ENCODE measurements at places on chromosomes 5 and 9.

DNA sequence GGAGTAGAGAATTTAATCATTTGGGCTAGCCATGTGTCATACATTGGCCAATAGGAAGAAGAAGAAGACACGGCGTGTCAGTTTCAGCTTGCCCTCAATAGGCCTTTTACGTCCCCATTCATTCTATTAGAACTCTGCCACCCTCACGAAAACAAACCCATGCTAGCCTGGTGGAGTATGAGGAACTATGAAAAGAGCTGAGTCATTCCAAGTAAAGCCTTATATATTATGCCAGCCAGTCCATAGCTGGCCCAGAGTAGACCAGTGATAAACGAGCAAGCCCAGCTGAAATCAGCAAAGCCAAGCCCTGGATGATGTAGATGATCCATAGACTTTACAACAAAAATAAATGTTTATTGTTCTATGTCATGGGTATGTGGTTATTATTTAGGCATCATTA is 895.1 kb downstream of the TLE1 start:
- no peak for DNase-seq

- DNase-seq = no peak
Observed at GRCh38 chr5:37601163-37601562, 222.0 kb downstream of the WDR70 start.

GRCh38 chr9:131410044-131410491 is 16.2 kb downstream of the PRRC2B start:
- no peak for DNase-seq

DNA sequence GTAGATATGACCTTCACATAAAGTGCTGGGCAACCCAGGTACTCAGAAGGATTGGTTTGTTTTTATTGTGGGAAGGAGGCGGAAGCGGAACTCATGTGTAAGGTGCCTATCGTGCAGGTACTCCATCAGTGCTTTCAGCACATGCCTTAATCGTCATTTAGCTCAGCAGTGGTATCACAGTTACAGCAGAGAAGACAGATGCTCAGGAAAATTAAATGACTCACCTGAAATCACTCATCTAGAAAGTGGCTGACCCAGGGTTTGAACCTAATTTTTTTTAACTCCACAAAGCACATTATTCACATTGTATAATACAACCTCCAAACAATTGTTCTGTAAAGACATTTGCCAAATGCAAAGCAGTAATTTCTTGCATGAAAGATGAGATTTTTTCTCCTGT is 2.2 kb downstream of the C5orf46 start:
- DNase-seq = no peak

DNA sequence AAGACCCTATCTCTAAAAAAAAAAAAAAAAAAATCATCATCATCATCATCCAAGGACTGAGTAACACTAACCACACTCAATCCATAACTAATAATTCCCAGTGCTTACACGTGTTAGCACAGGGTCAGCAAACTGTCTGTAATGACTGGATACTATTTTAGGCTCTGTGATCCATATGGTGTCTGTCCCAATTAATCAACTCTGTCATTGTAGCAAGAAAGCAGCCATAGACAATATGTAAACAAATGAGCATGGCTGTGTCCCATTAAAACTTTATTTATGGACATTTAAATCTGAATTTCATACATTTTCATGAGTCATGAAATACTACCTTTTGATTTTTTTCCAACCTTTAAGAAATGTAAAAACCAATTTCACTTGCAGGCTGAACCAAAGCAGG is 148.4 kb downstream of the SIL1 start:
- no peak for DNase-seq

DNA sequence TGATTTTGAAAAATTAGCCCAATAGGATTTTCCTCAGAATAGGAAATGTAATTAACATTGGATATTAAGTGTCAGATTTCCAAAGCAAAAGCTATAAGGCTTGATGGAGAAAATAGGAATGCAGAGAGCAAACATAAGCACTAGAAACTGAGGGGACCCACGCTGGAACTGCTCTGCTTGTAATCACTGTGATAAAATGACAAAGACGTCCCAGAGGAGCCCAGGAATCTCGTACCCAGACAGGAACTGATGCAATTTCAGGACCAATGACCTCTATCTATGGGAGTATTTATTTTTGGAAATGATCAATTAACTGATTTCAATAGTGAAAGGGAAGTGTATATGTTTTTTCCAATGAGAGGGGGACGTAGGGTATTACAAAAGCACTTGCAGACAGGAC is 714.5 kb upstream of the WWC1 start:
- DNase-seq = no peak

DNA sequence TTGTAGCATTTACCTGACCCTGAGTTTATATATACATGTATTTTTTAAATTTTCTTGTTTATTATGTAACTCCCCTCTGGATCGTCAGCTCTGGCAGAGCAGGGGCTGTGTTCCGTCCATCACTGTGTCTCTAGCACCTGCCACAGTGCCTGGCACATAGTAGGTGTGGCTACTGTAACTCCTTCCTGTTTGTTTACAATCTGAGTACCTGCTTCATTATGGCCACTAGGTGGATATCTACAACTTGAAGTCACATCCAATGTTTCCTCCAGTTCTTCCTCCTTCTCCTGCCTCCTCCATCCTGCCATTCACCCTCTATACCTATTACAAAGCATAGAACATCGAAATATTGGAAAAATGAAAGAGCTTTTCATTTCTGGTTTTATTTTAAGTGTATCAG is 14.2 kb upstream of the PPP1R2B start:
- DNase-seq = peak; percentile 18

- DNase-seq = no peak
Observed at GRCh38 chr9:122948313-122948712, 7.5 kb downstream of the RABGAP1 start.

DNA sequence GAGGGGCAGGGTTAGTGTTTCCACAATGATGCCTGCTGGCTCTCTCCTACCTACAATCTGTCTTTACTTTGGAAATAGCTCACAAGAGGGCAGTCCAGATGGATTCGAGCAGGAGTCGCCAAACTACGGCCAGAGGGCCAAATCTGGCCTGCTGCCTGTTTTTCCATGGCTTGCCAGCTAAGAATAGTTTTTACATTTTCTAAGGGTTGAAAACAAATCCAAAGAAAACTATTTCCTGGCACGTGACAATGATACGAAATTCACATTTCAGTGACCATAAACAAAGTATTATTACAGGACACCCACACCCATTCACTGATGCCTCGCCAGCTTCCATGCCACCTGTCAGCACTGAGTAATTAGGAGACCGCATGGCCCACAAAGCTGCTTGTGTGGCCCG is 162.9 kb upstream of the WWC1 start:
- DNase-seq = no peak

DNA sequence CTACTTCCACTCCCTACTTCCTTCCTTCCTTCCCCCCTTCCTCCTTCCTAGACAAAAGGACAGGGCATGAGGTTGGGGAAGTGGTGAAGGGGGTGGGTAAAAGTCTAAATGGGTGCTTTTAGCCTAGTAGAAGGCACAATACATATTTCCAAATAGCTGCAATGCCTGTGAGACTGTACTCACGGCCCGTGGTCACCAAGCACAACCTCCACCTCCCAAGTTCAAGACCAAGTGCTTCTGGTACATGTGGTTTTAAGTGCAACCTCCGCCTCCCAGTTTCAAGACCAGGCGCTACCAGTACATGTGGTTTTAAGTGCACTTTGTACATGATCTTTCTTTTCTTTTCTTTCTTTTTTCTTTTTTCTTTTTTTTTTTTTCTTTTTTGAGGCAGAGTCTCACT is 14.5 kb upstream of the NTNG2 start:
- DNase-seq = no peak

- no peak for DNase-seq
Observed at GRCh38 chr5:56108246-56108645, 113.5 kb upstream of the IL6ST start.

DNA sequence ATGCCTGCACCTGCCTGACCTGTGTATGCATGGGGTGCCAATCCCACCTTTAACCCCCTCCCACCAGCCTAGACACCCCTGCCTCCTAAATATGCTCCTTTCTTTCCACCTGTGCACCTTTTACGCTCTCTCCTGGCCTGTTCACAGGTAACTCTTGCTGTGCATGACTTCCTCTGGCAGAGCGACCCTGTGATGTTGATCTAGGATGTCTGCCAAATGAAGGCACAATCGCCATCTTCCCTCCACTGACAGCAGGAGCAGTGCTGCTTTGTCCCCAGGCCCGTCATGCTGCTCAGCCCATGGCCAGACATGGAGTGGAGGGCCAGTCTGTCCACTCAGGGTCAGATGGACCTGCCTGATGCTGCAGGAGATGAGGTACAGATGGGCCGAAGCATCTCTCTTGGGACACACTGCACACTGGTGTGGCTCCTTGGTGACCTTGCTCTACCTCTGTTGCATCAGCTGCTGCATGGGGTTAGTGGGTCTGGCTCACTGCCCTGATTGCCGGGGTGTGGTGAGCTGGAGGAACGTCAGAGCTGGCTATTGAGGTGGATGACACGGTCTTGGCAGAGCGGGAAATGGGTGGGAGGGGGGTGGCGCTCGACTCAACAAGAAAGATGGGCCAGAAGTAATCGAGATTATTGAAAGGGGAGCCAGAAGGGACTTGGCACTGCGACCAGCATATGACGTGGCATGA is 101.7 kb upstream of the PITX1 start:
- no peak for DNase-seq

DNA sequence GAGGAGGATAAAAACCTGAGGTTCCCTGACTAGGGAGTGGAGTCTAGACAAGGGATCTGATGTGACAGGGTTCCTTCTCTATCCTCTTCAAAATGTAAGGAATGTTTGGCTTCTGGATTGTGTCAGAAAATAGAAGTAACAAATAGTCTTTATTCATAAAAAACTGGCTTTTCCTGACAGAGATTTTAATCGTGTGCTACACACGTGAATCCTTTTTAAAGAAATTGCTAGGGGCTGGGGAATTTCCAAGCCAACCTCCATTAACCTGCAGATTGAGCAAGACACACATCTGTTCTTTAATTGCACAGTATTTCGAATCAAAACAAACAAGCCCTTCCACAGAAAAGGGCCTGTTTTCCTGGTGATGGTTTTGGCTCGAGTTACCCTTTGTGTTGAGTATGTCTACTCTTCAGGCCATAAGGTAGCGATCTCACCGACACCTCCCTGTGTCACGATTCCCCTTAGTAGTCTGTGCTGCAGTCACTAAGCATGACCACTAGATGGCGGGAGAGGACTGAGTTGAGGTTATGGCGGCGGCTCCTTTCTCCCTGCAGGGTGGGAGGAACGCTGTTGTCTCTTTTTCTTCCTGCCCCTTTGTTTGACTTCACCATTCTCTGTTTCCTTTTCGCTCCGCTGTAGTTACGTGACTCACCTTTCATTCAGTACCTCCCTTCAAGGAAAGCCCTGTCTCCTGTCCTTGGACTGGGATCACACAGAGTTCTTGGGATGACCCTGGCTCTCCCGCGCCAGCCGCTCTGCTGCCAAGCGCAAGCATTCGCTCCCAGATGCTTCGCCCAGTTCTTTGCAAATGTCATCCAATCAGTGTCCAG is 137.1 kb upstream of the SLC24A2 start:
- peak; percentile 82 for DNase-seq

- no peak for DNase-seq
Observed at GRCh38 chr5:91121347-91121993, 261.6 kb downstream of the ARRDC3 start.

GRCh38 chr5:93572101-93572607 is 8.9 kb downstream of the NR2F1-AS1 start:
- no peak for DNase-seq

GRCh38 chr9:21590058-21590996 is 108.2 kb upstream of the IFNE start:
- no peak for DNase-seq

- DNase-seq = no peak
Observed at GRCh38 chr9:127494304-127494702, 43.0 kb downstream of the LRSAM1 start.

- peak; percentile 22 for DNase-seq
Observed at GRCh38 chr5:36073595-36074216, 7.0 kb upstream of the UGT3A2 start.

- DNase-seq = peak; percentile 71
Observed at GRCh38 chr9:128254855-128255759, 20.7 kb downstream of the GOLGA2 start.

- DNase-seq = no peak
Observed at GRCh38 chr5:128264564-128265360, 181.2 kb downstream of the SLC12A2 start.

DNA sequence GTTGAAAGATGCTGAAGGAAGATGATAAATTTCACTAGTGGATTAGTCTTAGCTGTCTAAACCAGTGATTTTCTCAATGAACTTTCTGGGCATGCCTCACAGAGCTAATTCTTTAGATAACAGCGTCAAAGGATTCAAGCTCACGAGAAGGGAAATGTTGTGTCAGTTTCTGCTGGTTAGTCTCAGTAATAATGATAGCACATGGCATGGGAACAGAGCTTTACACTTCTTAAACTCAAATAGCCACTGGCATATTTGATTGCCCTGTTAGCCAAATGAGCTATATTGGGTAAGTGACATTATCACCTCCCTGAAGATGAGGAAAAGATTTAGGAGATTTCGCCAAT is 139.3 kb upstream of the NR3C1 start:
- no peak for DNase-seq

- no peak for DNase-seq
Observed at GRCh38 chr5:74194196-74194595, 446.3 kb downstream of the ENC1 start.

DNA sequence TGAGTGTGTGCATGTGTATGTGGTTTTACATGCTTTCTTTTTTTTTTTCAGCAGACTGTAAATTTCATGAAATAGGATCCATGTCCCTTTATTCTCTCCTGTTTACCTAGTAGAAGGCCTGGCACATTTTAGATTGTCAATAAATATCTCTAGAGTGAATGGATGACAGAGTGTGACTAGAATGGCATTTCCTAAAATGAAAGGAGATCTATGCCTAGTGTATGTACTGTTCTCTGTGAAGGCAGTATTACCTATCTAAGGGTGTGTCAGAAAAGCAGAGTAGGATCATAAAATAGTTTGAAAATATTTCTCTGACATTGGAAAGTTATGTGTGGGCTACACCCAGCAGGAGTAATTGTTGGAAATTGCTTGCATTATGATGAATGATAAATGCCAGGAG is 1876.0 kb upstream of the C9orf72 start:
- DNase-seq = no peak

- no peak for DNase-seq
Observed at GRCh38 chr9:81565609-81566008, 123.7 kb downstream of the TLE1 start.

DNA sequence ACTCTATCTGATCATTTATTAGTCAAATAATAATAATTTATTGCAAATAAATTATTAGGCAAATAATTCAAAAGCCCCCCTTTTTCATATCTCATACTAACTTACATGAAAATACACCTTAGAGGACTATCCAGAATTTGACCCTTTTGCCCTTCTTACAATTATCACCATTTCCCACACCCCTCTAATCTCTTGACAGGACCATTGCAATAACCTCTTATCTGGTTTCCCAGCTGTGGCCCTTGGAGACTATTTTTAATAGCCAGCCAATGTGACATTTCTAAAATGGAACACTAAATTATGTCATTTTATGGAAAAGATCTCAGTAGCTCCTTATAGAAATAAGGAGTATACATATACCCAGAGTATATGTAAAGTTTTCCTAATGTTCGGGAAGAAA is 588.4 kb upstream of the COX7C start:
- DNase-seq = no peak

- no peak for DNase-seq
Observed at GRCh38 chr5:143828710-143829109, 16.7 kb downstream of the HMHB1 start.

GRCh38 chr5:139105621-139106071 is 92.5 kb downstream of the SIL1 start:
- no peak for DNase-seq

Data from GM10248 (cell line).